ENCODE measurements at places on chromosomes 1 and 21.

- DNase-seq: no peak
These were observed 3.1 kb downstream of the NFASC start for GRCh38 chr1:204873714-204874113.

DNA sequence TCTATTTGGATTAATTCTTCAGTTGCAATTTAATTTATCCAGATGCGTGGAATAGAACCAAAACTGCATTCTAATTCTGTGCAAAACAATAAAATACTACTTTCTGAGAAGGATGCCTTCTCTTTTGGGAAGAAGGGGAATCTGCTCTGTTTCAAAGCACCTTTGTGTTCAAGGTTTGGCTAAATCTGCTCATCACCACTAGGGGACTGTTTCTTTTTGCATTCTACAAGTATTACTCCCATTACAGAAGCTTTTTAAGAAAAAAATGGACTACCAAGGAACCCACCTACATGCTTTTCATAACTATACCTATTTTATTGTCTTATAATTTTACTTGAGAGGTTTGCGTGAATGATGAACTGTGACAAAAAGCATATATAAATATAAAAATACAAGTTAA lies 18.2 kb downstream of the MRPS6 start:
- DNase-seq: no peak

- DNase-seq: no peak
These were observed 9.9 kb upstream of the TTC22 start for GRCh38 chr1:54811066-54811465.

GRCh38 chr1:234838182-234838581 lies 228.2 kb upstream of the IRF2BP2 start:
- no peak for DNase-seq

- DNase-seq: no peak
These were observed 38.9 kb downstream of the MARK1 start for GRCh38 chr1:220566869-220567268.

DNA sequence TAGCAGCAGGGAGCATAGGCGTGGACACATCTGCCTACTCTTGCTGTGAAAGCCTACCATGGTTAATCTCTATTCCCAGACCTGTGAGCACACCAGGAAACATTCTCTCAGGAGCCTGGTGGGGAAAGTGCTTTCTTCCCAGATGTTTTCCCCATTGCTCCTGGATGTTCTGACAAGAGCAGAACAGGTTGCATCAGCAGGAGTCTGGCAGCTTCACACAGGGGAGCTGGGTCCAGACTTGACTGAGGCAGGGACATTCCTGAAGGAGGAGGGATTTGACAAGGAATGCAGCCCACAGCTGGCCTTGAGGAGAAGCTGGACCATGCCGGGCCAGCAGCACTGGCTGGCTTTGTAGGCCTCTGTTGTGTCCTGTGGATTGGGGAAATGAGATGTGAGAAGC lies 21.0 kb upstream of the ARTN start:
- DNase-seq: no peak

DNA sequence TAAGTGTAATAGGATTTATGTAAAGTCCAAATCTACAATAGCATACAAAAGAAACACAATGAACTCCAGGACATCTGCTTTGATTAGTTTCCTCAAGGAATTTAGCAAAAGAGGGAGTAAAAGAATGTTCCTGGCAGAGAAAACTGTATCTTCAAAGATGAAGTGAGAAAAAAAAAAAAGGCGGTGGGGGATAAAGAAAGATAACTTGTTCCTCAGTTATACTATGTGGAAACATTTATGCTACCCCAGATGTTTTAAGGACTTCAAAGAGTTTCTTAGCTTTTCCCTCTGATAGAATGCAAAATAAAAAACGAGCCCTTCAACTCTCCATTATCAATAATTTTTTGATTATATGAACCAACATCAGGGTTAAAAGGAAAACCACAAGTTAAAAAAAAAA lies 908.9 kb upstream of the ADGRL2 start:
- no peak for DNase-seq

GRCh38 chr1:206829875-206830274 lies 35.5 kb upstream of the IL20 start:
- no peak for DNase-seq

- no peak for DNase-seq
These were observed 50.4 kb downstream of the GLIS1 start for GRCh38 chr1:53688381-53689102.

GRCh38 chr1:28096210-28097099 lies 8.0 kb upstream of the EYA3 start:
- DNase-seq: no peak

GRCh38 chr1:14415396-14415795 lies 183.1 kb upstream of the KAZN start:
- DNase-seq: no peak

Measured in cortex of kidney (tissue), 1 donor.